ENCODE measurements at places on chromosomes 1 and 21. TPM values are rescaled to one million over a fixed set of nuclear protein-coding genes. Genes with fewer than 3 reads are reported as not detected.

The TMCC2 gene
- total RNA-seq, result 4.3 TPM

The PROX1 gene
- 0.49 TPM for total RNA-seq

The UMODL1 gene
- total RNA-seq, result not detected

The DISP3 gene
- under 0.01 TPM for total RNA-seq

The C1QTNF12 gene
- total RNA-seq, result 0.57 TPM

The OR2T29 gene
- not detected for total RNA-seq

The GJA4 gene
- 2.6 TPM for total RNA-seq

The TSSK3 gene
- total RNA-seq, result 0.13 TPM

The OR10J1 gene
- not detected for total RNA-seq

The OR2M3 gene
- not detected for total RNA-seq

The C8B gene
- total RNA-seq, result not detected

The OR14K1 gene
- not detected for total RNA-seq

The CASQ2 gene
- not detected for total RNA-seq

The TTC22 gene
- not detected for total RNA-seq

The USH2A gene
- total RNA-seq, result not detected

The PIAS3 gene
- total RNA-seq, result 4.7 TPM

The WNT4 gene
- 0.32 TPM for total RNA-seq

The MASP2 gene
- not detected for total RNA-seq

The ARHGAP29 gene
- 262 TPM for total RNA-seq

The SLC25A34 gene
- total RNA-seq, result 0.44 TPM

The ELF3 gene
- total RNA-seq, result 0.13 TPM

The TNNI3K gene
- not detected for total RNA-seq

The PPFIA4 gene
- total RNA-seq, result under 0.01 TPM

The RNU1-1 gene
- 509 TPM for total RNA-seq

The FABP3 gene
- 5.5 TPM for total RNA-seq

The MRPL37 gene
- total RNA-seq, result 36.6 TPM

The KLF17 gene
- total RNA-seq, result not detected

The IFNLR1 gene
- total RNA-seq, result not detected

The RSPH1 gene
- not detected for total RNA-seq

The GNG12 gene
- total RNA-seq, result 245 TPM

The FMO3 gene
- total RNA-seq, result 0.06 TPM

The CNKSR1 gene
- total RNA-seq, result not detected

The FAM72A gene
- 2.3 TPM for total RNA-seq

The PTPN7 gene
- total RNA-seq, result 0.49 TPM

The B4GALT2 gene
- total RNA-seq, result 49.8 TPM

The EFNA3 gene
- total RNA-seq, result 1.8 TPM

The CD101 gene
- total RNA-seq, result 0.44 TPM

The LRRIQ3 gene
- 0.16 TPM for total RNA-seq

The SSU72 gene
- 64.1 TPM for total RNA-seq

The ANXA9 gene
- total RNA-seq, result not detected

The NTMT2 gene
- not detected for total RNA-seq

The FCRLB gene
- 0.97 TPM for total RNA-seq

The JAK1 gene
- 207 TPM for total RNA-seq

The LSS gene
- 62.7 TPM for total RNA-seq

The CHD5 gene
- under 0.01 TPM for total RNA-seq

The CSMD2 gene
- total RNA-seq, result 0.19 TPM

The KRTAP7-1 gene
- not detected for total RNA-seq

The FOXO6 gene
- total RNA-seq, result not detected

The SLC9A1 gene
- 10.0 TPM for total RNA-seq

The RFX5 gene
- total RNA-seq, result 66.4 TPM

The PALMD gene
- total RNA-seq, result 77.9 TPM

The DCLRE1B gene
- total RNA-seq, result 2.1 TPM

The NUP210L gene
- 0.16 TPM for total RNA-seq
